Hematopoietic multipotent progenitor cell treated with erythropoietin and hydrocortisone succinate and interleukin-3 and kit ligand, for 15 days (in vitro differentiated cells): ENCODE measurements at places on chromosomes 2 and 18.

- no peak for DNase-seq
These were observed 167.5 kb downstream of the AGAP1 start for GRCh38 chr2:235661167-235661937.

DNA sequence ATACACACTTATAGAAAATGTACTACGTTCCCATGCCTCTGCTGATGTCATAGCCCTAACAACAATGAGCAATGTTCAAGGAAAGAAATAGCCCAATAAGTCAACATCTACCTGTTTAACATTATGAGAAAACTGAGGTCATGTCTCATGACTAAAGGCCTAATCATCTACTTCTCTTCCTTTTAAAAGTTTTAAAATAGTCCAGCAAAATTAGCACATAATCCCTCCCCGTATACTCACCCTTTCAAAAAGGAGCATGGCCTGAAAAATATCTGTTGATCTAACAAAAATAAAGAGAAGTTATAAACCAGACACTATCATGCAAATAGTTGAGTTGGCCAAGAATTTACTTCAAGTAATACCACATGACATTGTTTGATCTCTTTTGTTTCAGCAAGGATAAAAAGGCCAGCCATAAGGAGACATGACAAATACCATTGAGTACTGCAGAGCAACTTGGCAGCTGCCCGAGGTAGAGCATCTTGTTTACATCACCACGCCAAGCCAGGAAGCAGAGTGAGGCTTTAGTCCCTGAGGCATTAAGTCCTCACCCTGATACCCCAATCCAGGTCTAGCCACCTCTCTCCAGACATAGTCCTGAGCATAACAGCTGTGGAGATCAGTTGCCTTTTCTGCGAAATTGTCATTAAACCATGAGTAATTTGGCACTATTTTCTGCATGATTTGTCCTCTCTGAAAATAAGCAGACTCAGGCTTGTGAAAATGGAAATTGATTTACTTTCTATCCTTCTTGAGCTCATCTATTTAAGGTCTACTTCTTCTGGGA is 137.4 kb upstream of the ETAA1 start:
- no peak for DNase-seq

DNA sequence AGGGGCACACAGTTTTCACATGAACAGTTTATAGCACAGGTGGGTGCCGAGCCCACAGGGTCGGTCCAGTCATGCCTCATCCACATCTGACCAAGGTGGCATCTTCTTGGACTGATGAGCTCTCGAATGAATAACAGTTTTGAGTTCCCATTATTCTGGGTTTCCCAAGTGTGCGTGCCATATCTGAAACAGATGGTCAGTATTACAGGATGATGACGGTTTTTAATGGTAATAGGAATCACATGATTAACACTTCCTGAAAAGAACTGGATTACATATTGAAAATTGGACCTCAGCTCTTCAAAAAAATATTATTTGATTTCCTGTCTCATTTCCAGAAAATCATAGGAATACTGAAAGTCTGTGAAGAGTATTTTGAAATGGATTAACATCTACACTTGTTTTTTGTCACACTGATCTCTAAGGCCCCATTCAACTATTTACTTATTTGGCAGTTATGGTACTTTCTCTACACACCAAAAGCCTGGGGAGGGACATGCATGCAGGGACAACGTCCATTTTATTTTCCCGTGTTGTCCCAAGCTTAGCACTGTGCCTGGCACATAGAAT is 22.2 kb upstream of the NAB1 start:
- DNase-seq, result no peak

DNA sequence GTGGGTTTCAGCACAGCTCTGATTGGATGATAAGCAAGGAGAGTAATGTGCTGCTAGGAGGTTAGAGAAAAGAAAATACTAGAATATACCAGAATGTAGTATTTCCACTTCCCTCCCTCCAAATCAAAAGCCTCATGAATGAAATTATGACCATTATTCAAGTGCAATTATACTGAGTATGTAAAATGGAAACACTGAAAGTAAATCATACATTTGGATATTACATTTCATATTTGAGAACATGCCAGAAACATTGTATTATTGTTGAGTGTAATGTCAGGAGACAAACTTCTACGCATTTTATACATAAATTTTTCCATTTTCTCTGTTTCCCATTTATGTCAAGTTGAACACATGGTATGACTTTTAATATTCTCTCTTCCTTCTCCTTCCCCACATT is 942 bp upstream of the CETN1 start:
- DNase-seq, result no peak

GRCh38 chr18:12599543-12599942 is 58.4 kb downstream of the SPIRE1 start:
- DNase-seq, result no peak

GRCh38 chr18:23350188-23350587 is 102.9 kb upstream of the RIOK3 start:
- no peak for DNase-seq

- DNase-seq, result no peak
These were observed 11.5 kb upstream of the LAPTM4A start for GRCh38 chr2:20062615-20063545.

- no peak for DNase-seq
These were observed 71.2 kb upstream of the CCBE1 start for GRCh38 chr18:59768409-59768808.

DNA sequence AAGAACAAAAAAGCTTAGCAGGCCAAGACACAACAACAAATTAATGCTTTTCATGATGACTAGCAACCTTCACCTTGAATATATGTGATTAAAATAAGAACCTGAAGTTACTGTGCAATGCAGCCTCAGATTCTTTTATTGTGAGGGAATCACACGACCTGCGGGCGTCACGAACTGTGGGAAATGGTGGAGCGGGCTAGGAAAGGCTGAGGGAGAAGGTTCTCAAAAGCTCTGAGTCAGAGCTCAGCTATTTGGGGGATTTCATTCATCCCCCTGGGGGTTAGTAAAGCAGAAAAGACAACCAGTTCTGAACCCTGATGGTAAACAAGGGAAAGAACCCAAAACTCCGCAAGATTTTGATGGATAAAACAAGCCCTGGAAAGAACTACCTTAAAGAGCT is 89.3 kb upstream of the NCKAP5 start:
- no peak for DNase-seq
